Dermis microvascular lymphatic vessel endothelial cell (primary cell): ENCODE measurements at places on chromosomes 5 and 9. TPM values are rescaled to one million over a fixed set of nuclear protein-coding genes. Genes with fewer than 3 reads are reported as not detected.

GRCh38 chr5:19891658-19892057 is 96.3 kb downstream of the CDH18 start:
- no peak for DNase-seq

The AHRR gene
- total RNA-seq: 4.5 and 5.4 TPM in 2 replicates

The GABRP gene
- total RNA-seq: 1.1 and 1.2 TPM in 2 replicates

- no peak for DNase-seq
These were observed 10.0 kb downstream of the TCF7 start for GRCh38 chr5:134124289-134125038.

DNA sequence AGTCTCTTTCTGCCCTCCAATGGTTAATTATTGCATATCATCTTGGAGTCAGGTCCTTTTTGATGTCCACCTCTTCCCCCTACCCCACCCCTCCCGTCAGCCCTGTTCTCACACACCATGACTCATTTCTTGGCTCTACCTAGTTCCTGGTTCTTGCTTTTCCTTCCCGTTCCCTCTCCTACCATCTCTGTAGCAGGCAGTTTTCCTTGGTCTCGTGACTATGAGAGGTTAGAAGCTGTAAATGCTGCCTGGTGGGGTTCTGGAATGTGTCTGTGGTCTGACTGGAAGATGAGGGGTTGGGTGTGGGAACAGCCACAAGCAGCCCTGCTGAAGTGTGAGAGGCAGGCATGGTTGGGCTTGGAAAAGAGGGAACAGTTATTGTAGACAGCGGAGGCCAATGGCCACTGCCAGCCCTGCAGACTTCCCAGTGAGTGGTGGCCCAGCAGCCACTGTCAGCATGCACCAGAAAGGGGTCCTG is 18.2 kb downstream of the SLC22A5 start:
- peak; percentile 96 for DNase-seq

DNA sequence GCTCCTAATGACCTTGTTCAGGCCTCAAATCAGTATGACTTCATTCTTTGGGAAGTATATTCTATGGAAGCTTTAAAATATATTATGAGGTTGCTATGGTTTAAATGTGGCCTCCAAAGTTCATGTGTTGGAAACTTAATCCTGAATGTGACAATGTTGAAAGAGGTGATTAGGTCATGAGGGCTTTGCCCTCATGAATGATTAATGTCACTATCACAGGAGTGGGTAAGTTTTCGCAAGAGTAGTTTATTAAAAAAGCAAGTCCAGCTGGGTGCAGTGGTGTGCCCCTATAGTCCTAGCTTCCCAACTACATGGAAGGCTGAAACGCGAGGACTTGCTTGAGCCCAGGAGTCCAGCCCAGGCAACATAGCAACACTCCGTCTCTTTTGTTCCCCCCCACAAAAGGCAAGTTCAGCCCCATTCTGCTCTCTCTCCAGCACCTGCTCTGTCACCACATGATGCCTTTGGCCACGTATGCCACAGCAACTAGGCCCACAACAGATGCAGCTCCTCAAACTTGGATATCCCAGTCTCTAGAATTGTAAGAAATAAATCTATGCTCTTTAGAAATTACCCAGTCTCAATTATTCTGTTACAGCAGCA is 105.3 kb downstream of the SIL1 start:
- DNase-seq: no peak

DNA sequence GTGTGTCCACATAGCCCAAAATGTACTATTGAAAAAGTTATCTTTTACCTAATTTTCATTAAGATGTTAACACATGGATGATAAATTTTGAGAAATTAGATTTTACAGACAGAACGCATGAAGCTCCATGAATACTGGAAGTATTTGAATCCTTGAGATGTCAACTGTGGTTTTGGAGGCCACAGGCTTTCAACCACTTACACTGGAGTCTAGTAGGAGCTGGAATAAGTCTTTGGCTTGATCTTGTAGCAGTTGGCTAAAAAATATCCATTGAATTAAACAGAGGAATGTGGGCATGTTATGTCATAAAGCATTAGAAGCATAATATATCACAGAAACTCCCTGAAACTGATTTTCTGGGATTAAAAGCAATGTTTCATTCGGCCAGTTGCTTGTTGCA is 52.9 kb downstream of the CAMK4 start:
- DNase-seq: no peak

The GRIN3A gene
- total RNA-seq: not detected in 2 replicates

DNA sequence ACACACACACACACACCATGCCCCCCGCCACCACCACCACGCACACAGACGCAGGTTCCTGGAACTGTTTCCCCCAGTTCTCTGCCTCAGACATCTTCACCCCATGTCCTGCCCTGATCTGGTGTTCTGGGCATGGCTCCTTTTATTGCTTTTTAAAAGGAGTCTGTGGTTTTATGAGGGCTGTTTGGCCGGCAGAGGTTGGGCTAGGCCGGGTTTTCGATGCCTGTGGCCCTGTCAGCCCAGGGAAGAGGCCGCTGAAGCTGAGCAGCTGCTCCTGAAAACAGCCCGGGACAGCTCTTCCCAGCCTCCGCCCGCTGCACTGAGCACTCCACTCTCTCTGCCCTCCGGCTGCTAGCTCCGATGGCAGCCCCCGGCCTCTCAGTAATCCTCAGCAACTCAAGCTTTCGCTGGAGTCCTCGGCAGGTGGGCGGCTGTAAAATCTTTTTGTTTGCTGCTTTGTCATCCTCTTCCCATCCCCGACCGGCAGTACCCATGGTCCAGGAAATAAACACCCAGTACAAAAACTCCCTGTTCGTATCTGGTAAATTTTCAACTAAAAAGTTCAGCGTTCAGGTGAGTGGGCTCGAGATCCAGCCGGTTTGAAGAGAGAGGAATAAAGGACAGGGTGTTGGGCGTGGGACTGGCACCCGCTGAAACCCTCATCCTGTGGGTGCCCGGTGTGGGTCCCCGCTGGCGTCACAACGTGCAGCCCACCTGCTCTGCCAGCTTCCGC is 103.0 kb upstream of the ERCC6L2 start:
- DNase-seq: no peak

The RAB3C gene
- under 0.01 and 0.38 TPM in 2 replicates for total RNA-seq

The ZDHHC11 gene
- total RNA-seq: 0.26 and 1.5 TPM in 2 replicates

DNA sequence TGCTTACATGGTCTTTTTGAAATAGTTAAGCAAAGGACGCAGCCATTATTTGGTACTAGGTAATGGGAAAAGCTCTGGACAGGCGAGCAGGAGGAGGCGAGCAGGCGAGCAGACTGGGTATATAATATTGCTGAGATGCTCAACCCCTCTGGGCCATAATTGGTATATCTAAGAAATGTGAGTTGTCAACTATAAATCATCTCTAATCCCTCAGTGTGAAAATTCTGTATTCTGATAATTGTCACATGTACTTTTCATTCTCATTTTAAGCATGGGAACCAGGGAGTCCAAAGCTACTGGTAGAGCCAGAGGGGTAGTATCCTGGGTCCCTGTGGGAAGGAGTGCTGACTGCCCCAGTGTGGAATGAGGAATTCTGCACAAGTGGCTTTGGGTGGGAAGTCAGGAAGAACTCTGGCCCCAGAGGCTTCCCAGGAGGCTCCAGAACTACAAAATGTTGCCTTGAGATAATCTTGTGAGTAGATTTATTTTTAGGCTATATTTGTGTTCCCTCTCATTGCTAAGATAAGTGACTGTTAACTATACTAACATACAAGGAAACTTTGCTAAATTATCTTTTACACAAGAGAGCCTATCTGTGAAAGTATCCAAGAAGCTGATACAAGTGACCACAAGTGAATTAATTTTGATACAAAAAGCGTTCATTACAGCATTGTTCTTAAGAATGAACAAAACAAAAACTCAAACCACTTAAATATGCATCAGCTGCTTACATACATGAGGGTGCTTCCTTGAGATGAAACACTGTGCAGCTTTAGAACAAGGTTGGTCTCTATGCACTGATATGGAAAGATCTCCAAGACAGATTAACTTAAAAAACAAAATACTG is 70.5 kb upstream of the TNFAIP8 start:
- DNase-seq: no peak

- no peak for DNase-seq
These were observed 1016.3 kb upstream of the CTNND2 start for GRCh38 chr5:12920527-12920926.

The ADGRD2 gene
- not detected in 2 replicates for total RNA-seq

DNA sequence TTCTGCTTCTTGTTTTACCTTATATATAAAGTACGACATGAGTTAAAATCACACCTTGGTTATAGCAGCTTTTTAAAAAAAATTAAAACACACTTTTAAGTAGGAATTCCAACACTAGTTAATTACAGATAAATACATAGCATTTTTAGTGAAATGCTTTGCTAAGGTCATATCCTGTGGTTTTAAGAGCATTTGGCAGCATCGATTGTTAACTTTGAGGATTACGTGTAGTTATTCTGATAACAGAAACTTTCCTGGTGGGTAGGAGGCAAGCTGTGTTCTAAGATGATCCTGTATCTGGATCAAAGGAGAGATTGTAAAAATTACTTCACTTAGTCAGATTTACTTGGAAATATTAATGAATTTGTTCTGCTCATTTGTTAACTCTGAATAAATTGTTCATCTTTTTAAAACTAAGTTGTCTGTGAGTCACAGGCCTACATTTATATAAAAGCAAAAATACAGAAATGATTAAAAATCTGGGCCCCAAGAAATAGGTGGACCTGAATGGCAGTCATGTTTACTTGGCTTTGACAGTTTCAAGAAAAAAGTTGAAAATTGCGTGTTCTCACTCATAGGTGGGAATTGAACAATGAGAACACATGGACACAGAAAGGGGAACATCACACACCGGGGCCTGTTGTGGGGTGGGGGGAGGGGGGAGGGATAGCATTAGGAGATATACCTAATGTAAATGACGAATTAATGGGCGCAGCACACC is 58.3 kb downstream of the TRIO start:
- DNase-seq: no peak

DNA sequence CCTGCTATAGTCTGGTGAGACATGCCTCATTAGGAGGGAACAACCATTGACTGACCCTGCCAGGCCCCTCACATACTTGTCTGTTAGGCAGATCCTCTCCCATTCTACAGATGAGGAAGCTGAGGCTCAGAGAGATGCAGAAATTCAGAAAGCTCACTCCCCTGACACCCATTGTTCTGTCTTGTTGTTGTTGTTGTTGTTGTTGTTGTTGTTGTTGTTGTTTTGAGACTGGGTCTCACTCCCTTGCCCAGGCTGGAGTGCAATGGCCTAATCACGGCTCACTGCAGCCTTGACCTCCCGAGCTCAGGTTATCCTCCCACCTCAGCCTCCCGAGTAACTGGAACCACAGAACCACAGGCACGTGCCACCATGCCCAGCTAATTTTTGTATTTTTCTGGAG is 13.1 kb upstream of the CFAP157 start:
- DNase-seq: no peak

DNA sequence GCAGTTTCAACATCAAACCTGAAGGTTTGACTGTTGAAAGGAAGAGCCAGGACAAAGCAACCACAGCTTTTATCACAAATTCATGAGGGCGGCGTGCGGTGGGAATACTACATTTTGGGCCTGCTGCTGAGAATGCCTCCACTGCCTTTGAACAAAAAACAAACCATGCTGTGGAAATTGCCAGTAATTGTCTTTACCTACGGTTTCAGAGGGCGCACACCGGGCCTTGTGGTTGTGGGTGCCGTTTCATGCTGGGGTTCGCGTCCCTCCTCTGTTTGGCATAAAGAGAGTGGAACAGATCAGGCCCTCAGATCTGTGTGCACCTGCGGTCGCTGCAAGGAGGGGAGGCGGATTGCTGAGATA is 27.6 kb upstream of the TCF7 start:
- DNase-seq: no peak

The CSF1R gene
- total RNA-seq: not detected in 2 replicates

The TAS2R1 gene
- not detected in 2 replicates for total RNA-seq

The MAMDC2 gene
- 0.89 and 3.1 TPM in 2 replicates for total RNA-seq

DNA sequence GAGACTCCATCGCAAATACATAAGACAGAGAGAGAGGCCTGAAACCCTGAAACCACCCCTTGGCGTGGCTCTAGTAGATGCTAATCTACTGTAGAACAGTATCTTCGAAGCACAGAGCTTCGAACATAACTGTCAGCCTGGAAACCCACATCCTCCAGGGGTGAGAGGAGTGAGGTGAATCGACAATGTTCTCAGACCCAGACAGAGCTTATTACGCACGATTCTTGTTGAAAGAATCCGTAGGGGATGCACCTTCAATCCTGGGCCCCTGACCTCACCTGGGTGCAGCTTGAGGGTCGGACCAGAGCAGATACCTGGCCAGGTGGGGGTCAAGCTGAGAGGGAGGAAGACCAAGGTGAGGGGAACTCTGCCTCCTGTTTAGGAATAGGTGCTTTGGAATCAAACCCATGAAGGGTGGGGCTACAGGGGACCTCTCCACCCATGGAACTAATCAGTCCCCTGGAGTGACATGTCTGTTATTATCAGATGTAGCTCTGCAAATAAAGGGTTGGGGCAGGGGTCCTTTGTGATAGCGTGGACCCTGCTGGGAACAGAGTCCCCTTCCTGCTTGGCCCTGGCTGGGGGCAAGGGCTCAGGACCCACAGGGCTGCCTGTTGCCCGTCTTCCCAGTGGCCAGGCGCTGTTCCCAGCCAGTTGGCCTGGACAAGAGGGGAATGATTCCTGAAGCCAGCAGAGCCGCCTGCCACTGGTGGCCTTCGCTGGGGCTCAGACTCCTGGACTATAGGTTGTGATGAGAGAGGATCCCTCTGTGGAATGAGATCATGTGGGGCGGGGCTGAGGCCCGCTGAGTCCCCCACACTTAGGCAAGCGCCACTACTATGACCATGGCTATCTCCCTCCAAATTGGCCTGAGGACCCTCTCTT is 41.2 kb downstream of the DBH start:
- no peak for DNase-seq

GRCh38 chr5:43099640-43100039 is 21.1 kb upstream of the ZNF131 start:
- DNase-seq: no peak

DNA sequence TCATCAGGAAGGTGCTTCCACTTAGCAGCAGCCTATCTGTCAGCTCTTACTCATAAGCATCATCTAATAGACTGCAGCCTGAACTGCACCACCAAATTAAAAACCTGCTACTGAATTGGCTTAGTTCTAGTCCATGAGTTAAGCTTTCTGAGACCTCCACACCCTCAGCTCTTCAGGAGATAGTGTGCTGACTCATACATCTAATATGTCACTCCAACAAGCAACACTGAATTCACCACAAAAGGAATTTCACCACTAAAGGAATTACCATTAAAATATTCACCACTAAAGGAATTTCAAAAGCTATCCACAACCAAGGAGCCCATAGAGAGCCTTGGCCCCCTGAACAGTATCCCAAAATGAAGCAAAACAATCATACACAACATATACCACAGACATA is 418.5 kb upstream of the RORB start:
- no peak for DNase-seq

GRCh38 chr5:53643445-53643844 is 83.0 kb downstream of the NDUFS4 start:
- no peak for DNase-seq

The PCDHGC5 gene
- 0.26 and 0.51 TPM in 2 replicates for total RNA-seq

The TRIM7 gene
- total RNA-seq: 2.1 and 7.6 TPM in 2 replicates

The C5orf58 gene
- total RNA-seq: not detected in 2 replicates

DNA sequence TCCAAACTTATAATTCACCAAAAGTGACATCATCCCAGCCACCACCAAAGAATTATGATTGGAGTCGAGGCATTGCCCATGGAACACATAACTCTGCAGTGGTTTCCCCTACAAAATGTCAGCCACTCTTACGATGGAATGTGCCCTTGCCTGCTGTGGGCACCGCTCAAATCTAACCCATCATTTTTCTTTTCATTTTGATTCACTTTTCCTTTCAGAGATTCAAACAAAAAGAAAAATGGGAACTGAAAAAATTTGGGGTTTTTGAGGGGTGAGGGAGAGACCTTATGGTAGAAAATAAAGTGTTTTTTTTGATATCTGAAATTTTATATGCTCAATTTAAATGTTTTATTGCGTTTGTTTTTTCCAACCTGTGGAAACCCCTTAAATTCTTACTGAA is 28.1 kb downstream of the SMARCA2 start:
- DNase-seq: no peak
